ENCODE measurements at places on chromosomes 6 and 20.

- DNase-seq, result no peak
These were observed 96.5 kb downstream of the PLEKHG1 start for GRCh38 chr6:150696190-150696589.

DNA sequence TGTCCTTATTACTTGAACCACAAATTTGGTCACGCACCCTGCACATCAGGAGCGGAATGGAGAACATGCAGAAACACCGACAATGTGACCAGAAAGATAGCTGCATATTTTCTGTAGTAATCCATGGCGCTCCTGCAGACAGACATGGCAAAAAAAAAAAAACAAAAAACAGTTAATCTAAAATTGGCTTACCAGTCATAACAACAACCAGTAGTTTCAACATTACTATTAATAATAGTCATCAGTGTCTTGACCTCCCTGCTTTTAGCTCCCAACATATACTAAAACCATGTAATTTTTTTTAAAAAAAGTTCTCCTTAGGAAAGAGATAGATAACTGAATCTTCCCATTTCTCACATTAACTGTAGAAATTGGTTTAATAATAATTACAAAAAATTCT, 6.8 kb downstream of the CGA start:
- no peak for DNase-seq

GRCh38 chr20:7608250-7608649, 332.0 kb downstream of the HAO1 start:
- DNase-seq, result no peak

GRCh38 chr6:2579804-2580570, 170.7 kb downstream of the MYLK4 start:
- DNase-seq, result no peak

DNA sequence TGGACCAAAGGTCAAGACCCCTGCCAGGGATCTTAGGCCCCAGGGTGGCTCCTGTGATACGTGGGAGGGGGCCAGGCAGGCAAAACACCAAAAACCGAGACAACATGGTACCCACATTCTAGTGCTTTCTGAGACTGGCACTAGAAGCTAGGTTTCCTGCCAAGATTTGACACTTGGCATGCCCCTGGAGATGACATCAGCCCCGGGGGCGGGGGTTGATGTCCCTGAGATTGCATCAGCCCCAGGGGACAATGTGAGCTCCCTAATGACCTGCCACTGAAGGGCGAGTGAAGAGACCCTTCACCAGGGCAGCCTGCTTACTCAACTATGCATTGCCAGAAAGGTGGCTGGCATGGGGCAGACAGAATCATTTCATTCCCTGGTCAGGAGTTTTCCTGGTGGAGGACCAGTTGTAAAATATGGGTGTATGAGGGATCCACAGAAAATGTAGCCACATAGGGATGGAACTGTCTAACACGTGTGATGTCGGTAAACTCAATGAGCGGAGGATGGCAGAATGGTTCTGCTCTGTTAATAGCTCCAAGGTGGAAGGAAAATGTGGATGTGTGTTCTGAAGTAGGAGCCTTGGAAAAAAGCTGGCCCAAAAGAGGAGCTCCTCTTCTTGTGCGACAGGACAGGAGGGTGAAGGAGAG, 219.7 kb downstream of the UNC5CL start:
- DNase-seq, result no peak

DNA sequence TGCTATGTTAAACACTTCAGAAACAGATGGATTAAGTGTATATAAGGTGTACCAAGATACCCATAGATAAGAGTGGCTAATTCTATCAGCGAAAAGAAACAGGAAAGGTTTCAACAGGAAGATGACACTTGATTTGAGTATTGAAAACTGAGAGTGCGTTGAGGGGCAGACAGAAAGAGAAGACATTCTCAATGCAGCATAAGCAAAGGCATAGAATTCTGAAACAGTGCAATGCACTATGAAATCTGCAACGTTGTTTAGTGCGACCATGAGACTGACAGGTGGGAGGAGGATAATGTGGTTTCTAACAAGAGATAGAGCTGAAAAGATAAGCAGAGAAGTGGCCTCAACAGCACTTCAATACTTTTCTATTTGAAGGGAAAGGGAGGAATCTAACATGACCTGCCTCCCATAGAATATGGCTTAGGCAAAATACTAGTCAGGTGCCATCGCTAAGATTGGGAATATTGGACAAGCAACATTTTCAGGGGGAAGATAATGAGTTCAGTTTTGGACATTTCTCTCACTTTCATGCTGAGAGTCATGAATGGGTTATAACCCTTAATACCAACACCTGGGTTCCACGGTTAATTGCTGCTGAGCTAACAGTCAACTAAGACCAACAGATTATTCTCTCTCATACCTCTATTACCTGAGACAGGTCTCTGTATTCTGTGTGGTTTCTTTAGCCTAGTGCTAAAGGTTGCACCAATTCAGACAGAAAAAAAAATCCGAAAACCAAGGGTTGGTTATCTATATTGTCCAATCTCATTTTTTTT, 312.9 kb upstream of the ARID1B start:
- no peak for DNase-seq

GRCh38 chr6:166008441-166009369, 158.9 kb downstream of the TBXT start:
- peak; percentile 38 for DNase-seq

GRCh38 chr6:151327101-151327500, 64.3 kb downstream of the ZBTB2 start:
- DNase-seq, result no peak

DNA sequence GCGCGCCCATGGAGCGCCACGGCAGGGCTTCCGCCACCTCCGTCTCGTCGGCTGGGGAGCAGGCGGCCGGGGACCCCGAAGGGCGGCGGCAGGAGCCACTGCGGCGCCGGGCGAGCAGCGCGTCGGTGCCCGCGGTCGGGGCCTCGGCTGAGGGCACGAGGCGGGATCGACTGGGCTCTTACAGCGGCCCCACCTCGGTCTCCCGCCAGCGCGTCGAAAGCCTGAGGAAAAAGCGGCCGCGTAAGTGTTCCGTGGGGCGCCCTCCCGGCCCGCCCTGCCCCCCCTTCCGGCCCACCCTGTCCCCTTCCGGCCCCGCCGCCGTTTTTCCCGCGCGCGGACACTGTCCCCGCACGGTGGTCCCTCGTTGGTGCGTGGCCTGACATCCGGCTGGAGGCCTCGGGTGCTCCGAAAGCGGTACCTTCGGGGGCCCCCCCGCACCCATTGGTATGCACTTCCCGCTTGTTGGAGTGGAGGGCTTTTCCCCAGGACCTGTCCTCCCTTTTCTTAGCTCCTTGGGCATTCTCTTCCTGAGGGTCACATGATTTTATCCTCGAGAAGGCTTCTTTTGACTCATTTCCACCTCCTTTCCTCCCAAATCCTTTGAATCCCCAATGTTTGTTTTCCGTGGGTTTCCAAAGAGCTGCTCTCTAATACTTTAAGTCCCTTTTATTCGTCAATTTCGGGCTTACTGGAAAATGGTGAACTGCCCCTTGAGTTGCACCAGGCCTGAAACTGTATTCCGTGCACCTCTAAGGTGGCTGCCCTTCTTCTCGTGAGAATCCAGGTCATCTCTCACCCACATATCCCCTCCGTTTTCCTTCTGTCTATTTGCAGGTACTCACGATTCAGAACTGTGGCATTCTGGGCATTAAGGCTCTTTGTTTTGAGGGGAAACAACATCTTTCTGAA, 556 bp downstream of the PANK2 start:
- peak; percentile 34 for DNase-seq

- DNase-seq, result no peak
These were observed 81.6 kb downstream of the EPB41L2 start for GRCh38 chr6:130981409-130981808.

DNA sequence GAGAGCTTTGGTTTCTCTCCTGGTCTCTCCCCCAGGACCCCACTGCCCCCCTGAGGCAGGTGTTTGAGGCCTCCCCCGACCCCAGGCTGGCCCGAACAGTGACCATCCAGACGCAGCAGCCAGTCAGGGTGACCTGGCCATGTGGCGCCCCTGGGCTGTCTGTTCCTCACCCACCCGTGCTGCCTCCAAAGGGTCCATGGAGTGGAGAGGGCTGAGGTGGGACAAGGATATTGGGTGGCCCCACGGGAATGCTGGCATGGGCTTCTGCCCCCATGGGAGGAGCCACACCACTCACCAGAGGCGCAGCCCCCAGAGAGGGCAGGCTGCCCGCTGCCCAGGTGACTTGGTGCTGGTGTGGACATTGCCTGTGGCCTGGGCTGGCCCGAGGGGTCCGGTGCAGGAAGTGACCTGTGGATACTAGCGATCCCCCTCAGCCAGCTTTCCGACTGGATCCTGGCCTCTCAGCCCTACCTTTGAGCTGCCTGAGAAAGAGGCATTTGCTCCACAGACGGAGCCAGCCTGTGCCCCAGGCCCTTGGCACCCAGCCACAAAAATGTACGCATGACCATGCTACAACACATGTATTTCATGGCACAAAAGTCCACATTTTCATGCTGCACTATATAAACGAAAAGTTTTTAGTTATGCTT, 50.8 kb downstream of the BCAS4 start:
- no peak for DNase-seq

- DNase-seq, result no peak
These were observed 54.7 kb downstream of the NDUFAF5 start for GRCh38 chr20:13839421-13840092.

GRCh38 chr6:109488001-109488400, 5.0 kb upstream of the ZBTB24 start:
- no peak for DNase-seq

GRCh38 chr20:34268851-34269636, 27.8 kb downstream of the ASIP start:
- no peak for DNase-seq

GRCh38 chr6:64580346-64580745, 944.7 kb downstream of the PHF3 start:
- DNase-seq, result no peak

DNA sequence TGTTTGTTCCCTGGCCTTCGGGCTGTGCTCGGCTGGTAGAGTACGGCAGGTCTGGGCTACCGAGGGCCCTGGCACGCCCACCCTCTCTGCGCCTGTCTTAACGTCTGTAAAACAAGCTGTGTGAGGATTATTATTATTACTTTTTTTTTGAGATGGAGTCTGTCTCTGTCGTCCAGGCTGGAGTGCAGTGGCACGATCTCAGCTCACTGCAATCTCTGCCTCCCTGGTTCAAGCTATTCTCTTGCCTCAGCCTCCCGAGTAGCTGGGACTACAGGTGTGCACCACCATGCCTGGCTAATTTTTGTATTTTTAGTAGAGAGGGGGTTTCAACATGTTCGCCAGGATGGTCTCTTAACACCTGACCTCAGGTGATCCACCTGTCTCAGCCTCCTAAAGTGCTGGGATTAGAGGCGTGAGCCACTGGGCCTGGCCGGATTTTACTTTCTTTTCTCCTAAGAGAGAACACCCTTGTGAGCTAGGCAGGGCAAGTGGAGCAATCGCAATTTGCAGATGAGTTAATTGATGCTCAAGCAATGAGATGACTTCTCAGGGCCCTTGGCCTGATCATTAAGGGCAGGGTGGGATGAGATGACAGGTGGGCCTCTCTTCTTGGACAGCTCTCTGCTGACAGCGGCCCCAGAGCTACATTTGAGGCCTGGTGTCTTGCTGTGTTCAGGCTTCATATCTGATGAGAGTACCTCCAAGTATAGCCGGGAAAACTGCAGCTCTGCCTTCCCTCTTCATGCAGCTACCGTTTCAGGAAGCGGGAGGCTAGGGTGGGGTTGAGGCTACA, 859 bp upstream of the SMIM29 start:
- no peak for DNase-seq

DNA sequence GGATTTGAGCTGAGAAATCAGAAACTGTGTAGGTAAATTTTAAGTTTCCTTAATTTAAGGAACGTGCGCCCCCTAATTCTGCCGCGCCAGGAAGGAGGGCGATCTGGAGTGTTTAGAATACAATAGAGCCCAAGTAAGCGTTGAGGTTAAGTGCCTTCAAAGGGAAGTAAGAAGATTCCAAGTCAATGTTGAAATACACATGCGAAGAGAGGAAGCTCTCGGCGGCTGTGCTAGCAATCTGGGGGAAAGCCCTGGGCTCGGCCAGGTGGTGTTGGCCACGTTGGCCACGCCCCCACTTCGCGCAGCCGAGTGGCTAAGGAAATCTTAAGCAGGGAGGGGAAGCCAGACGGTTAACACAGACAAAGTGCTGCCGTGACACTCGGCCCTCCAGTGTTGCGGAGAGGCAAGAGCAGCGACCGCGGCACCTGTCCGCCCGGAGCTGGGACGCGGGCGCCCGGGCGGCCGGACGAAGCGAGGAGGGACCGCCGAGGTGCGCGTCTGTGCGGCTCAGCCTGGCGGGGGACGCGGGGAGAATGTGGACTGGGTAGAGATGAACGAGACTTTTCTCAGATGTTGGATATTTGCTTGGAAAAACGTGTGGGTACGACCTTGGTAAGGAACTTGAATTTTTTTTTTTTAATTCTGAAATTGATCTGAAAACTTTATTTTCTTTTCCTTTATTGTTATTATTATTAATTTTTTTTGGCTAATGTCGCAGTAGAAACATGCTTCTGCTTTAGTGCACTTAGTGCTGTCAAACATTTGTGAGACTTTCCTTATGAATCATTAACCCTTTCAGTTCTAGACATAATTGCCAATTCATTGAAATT, at the start of gene PRDM1:
TSS of gene PRDM1 (plus strand) at position 353 of the 830 bp plus-strand sequence. CDS start at position 571, 218 bp downstream.
- peak; percentile 88 for DNase-seq

DNA sequence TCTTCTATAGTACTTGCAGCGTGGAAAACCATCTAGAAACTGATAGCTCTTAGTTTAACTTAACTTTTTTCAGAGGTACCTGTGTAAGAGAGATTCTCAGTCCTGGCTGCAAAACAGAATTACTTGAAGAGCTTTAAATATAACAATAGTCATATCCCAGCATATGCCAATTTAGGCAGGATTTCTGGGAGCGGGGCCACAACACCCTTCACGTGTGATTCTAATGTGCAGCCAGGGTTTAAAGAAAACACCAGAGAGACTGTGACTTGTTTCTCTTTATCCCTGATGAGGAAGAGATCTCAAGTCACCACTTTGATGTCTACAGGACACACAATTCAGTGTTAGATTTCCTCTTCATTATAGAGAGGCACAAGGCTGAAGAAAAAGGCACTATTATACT, 103.7 kb downstream of the PDSS2 start:
- no peak for DNase-seq

DNA sequence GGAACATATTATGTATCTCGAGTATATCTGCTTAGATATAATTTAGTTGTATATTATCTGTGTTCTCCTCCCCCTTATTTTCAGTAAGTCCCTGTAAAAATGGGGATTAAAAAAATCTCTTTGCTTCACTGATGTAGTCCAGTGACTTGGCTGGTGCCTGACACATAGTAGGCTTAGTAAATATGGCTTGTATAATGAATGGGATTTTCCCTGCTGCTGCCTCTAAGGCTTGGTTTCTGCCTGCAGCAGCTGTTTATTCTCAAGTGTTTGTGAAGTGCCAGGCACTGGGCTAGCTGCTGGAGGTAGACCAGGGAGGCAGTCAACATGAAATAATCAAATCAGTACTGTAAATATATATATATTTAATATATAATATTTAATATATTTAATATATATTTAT, 1.6 kb upstream of the ZFP64 start:
- DNase-seq, result no peak

All from NCI-H748 treated with DMSO at 0.1 percent for 48 hours (cell line).